Endodermal cell (in vitro differentiated cells): ENCODE measurements at places on chromosomes 16 and 17. TPM values are rescaled to one million over a fixed set of nuclear protein-coding genes. Genes with fewer than 3 reads are reported as not detected.

SALL1 gene
- total RNA-seq: 60.6 to 185 TPM (median 172 TPM) in 3 replicates

HEATR9 gene
- not detected in 3 replicates for total RNA-seq

VASN gene
- total RNA-seq: 9.0 and 10.4 TPM in 2 replicates

AATK gene
- total RNA-seq: 2.5 and 4.3 TPM in 2 replicates

KIFC3 gene
- 33.9 and 39.2 TPM in 2 replicates for total RNA-seq

ZFP1 gene
- total RNA-seq: 9.6 and 10.4 TPM in 2 replicates

ALDH3A2 gene
- total RNA-seq: 26.9 to 54.4 TPM (median 30.0 TPM) in 3 replicates

GRCh38 chr16:86095131-86095752, 196.3 kb downstream of the IRF8 start:
- no peaks in the 10 kb centered on the region for H3K36me3 ChIP-seq
- no peak overlapping the region for H3K4me3 ChIP-seq
- peaks cover 3% of the 10 kb centered on the region for H3K27me3 ChIP-seq
- peak; percentile 25 for DNase-seq
- no peak overlapping the region for H3K27ac ChIP-seq

GRCh38 chr17:4808378-4808767, 1.4 kb downstream of the PLD2 start:
- H3K27ac ChIP-seq: no peak overlapping the region
- H3K4me1 ChIP-seq: no peaks in the 10 kb centered on the region
- peak overlapping the region; percentile 78 for H3K4me3 ChIP-seq
- peaks cover 31% of the 10 kb centered on the region for H3K36me3 ChIP-seq

DNA sequence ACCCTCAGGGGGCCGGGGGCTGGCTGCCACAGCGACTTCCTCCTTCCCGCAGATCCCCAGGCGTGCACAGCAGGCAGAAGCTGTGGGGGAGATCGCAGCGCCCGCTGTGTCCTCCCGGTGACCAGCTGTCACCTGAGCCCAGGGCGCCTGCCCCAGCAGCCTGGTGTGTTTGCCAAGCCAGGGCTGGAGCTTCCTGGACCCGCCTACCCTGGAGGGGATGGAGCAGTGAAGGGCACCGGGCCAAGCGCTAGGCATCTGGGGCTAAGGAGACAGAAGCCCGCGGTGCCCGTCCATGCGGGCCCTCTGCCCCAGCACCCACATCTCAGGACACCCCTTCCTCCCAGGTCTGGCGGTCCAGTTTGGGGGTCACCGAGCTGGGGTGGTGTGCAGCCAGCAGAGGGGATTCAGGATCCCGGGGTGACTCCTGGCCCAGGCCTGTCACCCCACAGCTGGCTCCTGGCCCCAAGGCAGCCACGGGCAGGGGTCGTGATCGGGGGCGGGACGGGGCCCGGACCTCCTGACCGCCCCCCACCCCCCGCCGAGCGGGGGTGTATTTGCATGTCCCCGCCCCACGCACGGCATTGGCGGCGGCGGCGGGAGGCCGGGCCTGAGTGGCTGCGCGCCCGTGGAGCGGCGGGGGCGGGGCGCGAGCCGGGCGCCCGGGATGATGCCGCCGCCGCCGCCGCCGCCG, at the start of gene RAB26:
TSS of gene RAB26 (plus strand) at position 645 of the 691 bp plus-strand sequence. CDS start 159 bp downstream, outside the sequence.
- peaks cover 18% of the 10 kb centered on the region for H3K36me3 ChIP-seq
- H3K27me3 ChIP-seq: no peaks in the 10 kb centered on the region
- H3K27ac ChIP-seq: peak within 1 kb of the TSS; percentile 36
- peak; percentile 93 for DNase-seq

GRCh38 chr17:41131979-41132378, 8.0 kb upstream of the KRTAP4-12 start:
- H3K4me3 ChIP-seq: no peak overlapping the region
- H3K27me3 ChIP-seq: no peaks in the 10 kb centered on the region
- no peak overlapping the region for H3K27ac ChIP-seq
- no peaks in the 10 kb centered on the region for H3K36me3 ChIP-seq

- DNase-seq: peak; percentile 5
- no peaks in the 10 kb centered on the region for H3K4me1 ChIP-seq
- H3K4me3 ChIP-seq: no peak overlapping the region
Measured at GRCh38 chr17:72090108-72090507, 30.7 kb upstream of the SOX9 start.

GRCh38 chr17:17366941-17367875, 64.0 kb downstream of the NT5M start:
- no peak overlapping the region for H3K27ac ChIP-seq
- H3K4me1 ChIP-seq: peaks cover 3% of the 10 kb centered on the region
- peak; percentile 45 for DNase-seq
- no peak overlapping the region for H3K4me3 ChIP-seq
- H3K27me3 ChIP-seq: no peaks in the 10 kb centered on the region

- H3K4me1 ChIP-seq: peaks cover 3% of the 10 kb centered on the region
- no peak overlapping the region for H3K4me3 ChIP-seq
- H3K36me3 ChIP-seq: peaks cover 47% of the 10 kb centered on the region
- DNase-seq: no peak
- H3K27ac ChIP-seq: peak overlapping the region; percentile 55
Measured at GRCh38 chr17:51015145-51015558, 105.5 kb downstream of the SPAG9 start.

GRCh38 chr16:69267633-69268032, 43.5 kb upstream of the VPS4A start:
- peaks cover 4% of the 10 kb centered on the region for H3K4me1 ChIP-seq
- no peak overlapping the region for H3K4me3 ChIP-seq
- H3K27ac ChIP-seq: no peak overlapping the region
- peaks cover 32% of the 10 kb centered on the region for H3K36me3 ChIP-seq

- peaks cover 3% of the 10 kb centered on the region for H3K36me3 ChIP-seq
- no peak overlapping the region for H3K4me3 ChIP-seq
- no peak for DNase-seq
Measured at GRCh38 chr17:75550139-75550465, 24.6 kb downstream of the LLGL2 start.

DNA sequence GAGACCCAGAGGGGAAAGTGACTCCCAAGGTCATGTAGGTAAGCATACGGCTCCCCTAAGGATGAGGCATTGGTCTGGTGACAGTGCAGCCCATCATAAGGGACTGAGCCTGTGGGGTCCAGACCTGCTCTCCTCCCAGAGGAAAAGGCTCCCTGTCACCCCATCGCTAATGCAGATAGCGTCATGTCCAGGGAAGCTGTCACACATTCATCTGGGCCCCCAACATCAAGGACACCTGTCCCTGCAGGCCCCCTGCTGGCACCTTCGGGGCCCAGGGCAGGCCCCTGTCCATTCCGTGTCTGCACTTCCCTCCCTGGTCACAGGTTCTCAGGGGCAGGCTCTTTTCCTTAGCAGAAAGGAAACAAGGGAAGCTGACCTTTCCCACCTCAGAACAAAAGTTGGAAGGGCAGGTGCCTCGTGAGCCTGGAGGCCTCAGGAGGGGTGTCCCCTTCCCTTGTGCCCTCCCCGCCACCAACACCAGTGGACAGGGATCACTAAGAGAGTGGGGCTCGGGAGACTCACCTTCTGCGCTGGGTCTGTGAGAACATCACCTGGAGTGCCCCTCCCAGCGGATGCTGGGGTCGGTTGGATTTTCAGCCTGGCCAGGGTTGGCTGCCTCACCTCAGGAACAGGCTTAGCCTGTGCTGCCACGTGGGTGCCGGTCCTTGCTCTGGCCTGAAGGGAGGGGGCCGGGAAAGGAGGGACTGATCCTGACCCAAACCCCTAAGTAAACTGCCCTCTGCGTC, 17.3 kb upstream of the LASP1NB start:
- no peak overlapping the region for H3K27ac ChIP-seq
- H3K4me1 ChIP-seq: no peaks in the 10 kb centered on the region
- DNase-seq: peak; percentile 46
- H3K4me3 ChIP-seq: no peak overlapping the region

DNA sequence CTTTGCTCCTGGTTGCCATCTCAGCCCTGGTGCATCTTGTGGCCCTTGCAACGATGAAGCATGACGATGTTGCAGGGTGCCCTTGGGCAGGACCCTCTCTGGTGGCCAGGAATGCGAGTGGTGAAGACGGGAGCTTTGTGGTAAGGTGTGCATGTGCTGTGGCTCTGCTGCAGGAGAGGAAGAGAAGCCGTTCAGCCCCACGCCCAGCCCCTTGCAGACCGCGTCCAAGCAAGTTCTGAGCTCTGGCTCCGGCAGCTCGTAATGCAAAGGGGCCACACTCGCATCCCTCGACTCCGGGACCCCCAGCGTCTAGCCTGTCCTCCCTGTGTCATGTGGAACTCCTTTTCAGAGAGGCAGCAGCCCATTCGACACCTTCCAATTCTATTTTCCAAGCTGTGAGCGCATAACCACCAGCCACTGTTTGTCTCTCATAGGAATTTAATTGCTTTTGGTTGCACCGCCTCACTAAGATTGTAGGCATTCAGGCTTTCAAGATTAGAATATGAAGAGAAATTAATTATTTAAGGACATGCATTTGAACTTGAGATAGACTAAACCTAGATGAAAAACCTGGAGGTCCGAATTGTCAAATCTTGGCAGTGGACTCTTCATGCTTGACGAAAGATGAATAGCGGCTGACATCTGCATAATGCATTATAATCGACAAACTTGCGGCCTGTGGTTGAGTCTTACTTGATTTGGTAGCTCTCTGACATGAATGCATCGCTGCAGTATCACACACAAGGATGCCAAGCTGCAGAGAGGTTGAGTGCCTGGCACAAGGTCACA, 21.1 kb upstream of the KCNG4 start:
- no peak overlapping the region for H3K27ac ChIP-seq
- no peak overlapping the region for H3K4me3 ChIP-seq
- DNase-seq: no peak
- no peaks in the 10 kb centered on the region for H3K36me3 ChIP-seq

DNA sequence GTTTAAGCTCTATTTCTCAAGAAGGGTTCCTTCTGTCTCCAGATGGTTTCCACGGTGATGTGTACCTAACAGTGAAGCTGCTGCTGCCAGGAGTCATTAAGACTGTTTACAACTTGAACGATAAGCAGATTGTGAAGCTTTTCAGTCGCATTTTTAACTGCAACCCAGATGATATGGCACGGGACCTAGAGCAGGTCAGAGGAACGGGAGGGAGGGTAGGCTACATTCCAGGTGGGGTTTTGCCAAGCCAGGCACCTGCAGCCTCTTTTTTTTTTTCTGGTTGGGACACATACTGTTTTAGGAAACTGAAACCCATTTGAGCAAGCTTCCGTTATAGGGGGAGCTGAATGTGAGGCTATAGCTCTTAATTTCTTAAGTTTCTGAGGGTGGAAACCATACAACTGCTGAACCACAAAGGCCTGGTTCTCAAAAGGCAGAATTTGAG, 10.6 kb downstream of the LIG3 start:
- no peak for DNase-seq
- H3K4me1 ChIP-seq: peaks cover 3% of the 10 kb centered on the region
- no peak overlapping the region for H3K4me3 ChIP-seq
- no peak overlapping the region for H3K27ac ChIP-seq
